ENCODE measurements at places on chromosomes 7 and 10.

GRCh38 chr7:17166824-17167379, 131.6 kb upstream of the AHR start:
- no peak for DNase-seq

DNA sequence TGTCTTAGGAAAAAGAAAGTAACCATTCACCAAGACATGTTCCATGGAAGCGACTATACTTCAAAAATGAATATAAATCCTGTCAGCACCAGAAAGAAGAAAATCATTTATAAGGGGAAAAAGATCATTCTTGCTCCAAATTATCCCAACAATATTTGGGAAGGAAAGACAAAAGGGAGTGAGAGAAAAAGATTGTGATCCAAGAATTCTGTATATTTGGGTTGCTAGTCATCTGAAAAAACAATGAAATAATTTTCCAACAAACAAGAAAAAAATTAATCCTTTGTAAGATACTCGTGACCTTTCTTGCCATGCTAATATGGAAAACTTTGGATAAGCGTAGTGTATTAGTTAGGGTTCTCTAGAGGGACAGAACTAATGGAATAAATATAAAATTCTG, 163.2 kb upstream of the ZNF32 start:
- DNase-seq: no peak

- no peak for DNase-seq
Observed at GRCh38 chr10:46527241-46527811, 29.1 kb downstream of the GPRIN2 start.

DNA sequence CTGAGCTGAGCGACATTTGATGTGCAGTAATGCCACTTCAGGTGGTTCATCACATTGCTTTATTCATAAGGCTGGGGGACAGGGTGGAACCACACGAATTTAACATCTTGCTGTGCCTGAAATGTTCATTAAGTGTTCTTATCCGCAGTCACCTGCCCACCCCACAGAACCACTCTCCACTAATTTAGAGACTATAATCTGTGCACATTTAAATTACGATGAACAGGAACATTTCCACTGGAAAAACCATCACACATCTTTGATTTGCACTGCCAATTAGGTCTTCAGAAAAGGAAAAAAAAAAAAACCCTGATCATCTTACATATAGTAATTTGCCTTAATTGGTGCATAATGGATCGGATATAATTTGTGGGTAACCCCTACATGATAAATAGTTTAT, 2.3 kb downstream of the CDCA7L start:
- DNase-seq: no peak

DNA sequence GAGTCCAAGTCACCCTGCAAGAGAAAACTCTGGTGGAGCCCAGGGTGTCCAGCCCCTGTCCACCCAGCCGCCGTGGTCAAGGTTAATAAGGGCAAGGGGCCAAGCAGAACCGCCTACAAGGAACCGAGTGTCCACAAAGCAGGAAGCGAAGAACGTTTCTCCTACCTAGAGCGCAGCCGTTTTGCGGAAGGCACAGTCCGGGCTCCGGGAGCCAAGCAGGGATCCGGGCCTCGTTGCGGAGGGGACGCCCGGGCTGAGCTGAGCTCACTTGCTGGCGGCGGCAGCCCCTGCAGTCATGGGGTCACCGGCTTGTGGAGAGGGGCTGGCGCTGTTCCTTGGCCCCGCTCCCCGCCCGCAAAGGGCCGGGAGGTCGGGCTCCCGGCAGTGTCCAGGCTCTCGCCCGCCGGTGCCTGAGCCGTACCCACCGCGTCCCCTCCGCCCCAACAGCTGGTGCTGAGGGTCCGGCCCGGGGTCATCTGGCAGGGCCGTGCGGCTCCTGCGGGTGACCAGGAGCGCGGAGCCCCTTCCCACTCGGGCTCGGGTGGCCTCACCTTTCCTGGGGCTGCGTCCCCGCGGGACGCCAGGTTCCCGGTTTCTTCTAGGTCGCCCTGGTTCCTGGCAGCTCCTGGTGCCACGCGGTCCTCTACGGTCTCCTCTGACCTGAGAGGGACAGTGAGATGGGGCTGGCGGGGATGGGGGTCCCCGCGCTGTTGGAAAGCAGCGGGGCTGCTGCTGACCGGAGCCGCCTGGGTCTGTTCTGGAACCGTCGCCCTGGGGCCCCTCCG, 14.0 kb upstream of the ZNF273 start:
- DNase-seq: no peak

DNA sequence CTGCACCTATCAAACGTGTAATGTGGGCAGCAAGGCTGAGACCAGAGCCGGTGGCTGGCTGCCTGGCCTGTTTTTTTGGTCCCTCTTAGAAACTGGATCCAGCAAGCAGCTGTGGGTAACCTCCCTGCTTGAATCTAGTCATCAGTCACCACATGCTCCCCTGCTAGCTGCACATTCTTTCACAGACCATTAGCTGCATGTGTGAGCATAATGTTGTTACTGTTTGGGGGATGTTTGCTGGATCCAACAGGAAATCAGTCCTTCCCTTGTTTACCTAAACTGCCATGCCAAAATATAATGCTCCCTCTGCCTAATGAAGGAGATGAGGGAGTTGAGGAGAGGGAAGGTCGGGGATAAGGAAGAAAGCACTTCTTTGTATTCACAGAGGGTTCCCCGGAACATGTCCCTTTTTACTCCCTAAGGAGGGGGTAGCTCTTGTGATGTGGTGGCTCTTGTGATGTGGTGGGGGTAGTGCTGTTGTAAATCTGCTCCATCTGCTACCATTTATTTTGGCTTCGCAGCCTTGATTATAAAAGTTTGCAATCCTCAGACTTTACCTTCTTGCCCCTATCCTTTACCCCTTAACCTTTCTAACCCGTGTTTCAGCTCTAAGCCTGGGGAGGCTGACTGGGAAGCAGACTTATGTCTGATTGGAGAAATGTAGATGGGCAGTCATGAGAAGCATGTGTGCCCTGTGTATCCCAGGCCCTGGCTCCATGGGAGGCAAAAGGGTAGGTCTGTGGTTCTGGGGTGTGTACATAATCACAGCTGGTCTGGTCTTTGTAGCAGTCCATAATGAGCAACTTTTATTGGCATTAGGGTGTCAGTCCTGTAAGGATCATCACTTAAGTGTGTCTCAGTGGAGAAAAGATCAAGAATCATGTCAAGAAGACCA, 20.8 kb downstream of the LOXL4 start:
- no peak for DNase-seq

Data from caudate nucleus (tissue), 63 donors.